ENCODE measurements at places on chromosomes 4 and X.

- no peak for DNase-seq
Observed at GRCh38 chrX:115350711-115351381, 61.3 kb downstream of the LUZP4 start.

- DNase-seq, result no peak
Observed at GRCh38 chr4:69877453-69877852, 17.5 kb upstream of the SULT1E1 start.

DNA sequence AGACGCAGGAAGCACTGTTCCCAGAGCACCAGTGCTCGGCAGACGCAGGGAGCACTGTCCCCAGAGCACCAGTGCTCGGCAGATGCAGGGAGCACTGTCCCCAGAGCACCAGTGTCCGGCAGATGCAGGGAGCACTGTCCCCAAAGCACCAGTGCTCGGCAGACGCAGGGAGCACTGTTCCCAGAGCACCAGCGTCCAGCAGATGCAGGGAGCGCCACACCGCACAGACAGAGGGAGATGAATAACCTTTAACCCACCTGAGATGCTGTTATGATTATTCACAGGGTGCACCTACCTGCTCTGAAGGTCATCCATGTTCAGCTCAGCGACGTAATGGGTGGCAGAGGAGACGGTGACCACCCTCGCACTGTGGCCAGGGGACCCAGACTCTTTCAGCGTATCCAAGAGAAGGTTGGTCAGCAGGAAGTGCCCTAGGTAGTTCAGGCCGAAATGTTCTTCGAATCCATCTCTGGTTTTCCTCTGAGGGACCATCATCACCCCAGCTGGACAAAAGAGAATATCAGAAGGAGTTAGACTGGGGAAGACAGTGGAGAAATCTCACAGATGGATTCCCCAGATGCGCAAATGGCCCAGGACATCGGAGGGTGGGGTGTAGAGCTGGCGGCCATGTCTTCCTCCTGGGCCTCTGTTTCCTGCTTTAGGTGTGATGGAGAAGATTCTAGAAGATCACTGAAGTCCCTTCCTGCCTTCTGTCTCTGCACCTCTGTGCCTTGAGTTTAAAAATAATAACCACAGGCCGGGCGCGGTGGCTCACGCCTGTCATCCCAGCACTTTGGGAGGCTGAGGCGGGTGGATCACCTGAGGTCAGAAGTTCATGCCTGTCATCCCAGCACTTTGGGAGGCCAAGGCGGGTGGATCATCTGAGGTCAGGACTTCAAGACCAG lies 234.1 kb downstream of the DHRSX start:
- no peak for DNase-seq

GRCh38 chrX:65035446-65035770 lies 59.2 kb upstream of the ZC4H2 start:
- no peak for DNase-seq

- DNase-seq, result peak; percentile 5
Observed at GRCh38 chrX:153307276-153308178, 14.0 kb downstream of the PNMA6F start.

GRCh38 chr4:65773636-65774035 lies 103.3 kb upstream of the EPHA5 start:
- DNase-seq, result no peak

GRCh38 chr4:120916937-120917336 lies 5.6 kb downstream of the PRDM5 start:
- DNase-seq, result no peak

DNA sequence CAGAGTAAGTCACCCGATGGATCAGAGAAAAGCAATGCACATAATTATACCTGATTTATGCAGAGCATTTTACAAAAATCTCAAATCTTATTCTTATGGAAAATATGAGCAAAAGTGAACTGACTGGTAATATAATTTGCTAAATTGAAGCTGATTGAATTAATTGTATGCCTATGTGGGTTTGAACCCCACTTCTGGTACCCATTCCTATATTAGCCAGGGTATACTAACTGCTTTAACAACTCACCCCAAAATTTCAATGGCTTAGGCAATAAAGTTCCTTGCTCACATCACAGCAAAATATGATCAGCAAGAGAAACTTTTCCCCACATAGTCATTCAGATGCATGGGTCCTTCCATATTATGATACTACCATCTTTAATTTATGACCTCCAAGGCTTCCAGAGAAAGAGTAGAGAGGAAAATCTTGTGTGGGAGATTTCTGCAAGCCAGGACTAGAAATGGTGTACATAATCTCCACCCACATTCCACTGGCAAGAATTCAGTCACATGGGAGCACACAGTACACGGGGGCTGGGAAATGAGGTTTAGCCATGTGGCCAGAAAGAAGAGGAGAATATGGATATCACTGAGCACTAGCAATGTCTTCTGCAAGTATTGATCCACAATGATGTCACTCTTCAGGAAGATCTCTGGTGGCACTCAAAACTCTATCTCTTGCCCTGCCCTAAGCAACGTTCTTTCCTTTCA lies 640.7 kb downstream of the BCOR start:
- DNase-seq, result no peak

- DNase-seq, result no peak
Observed at GRCh38 chrX:44265559-44265958, 77.9 kb downstream of the EFHC2 start.

DNA sequence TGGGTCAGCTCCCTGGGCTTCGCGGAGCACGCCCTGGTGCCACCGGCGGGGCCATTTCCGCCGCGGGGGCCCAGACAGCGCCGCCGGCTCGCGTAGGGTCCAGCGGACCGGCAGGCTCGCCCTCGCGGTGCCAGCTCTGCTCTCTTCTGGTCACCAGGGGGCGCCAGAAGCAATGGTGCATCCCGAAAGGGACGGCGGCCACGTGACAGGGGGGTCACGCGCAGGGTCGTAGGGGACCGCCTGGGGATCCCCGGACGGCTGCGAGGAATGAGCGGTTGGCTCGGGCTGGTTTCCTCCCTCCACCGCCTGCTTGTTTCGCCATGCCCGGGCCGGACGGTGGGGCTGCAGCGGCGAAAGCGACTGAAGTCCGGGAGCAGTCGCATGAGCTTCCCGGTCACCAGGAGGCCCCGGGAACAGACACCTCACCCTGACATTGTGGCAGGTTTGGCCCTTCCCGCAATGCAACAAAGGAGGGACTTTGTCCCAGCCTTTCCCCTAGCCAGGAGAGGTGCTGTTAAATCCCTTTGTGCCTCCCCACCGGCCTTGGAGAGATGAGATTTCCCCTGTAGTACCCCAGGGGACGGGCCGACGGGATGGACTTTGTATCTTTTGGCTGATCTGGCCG lies 15.8 kb downstream of the ZCCHC12 start:
- peak; percentile 25 for DNase-seq

- no peak for DNase-seq
Observed at GRCh38 chr4:4670869-4671268, 129.0 kb upstream of the STX18 start.

GRCh38 chrX:53456254-53456653 lies 22.1 kb upstream of the HSD17B10 start:
- no peak for DNase-seq

DNA sequence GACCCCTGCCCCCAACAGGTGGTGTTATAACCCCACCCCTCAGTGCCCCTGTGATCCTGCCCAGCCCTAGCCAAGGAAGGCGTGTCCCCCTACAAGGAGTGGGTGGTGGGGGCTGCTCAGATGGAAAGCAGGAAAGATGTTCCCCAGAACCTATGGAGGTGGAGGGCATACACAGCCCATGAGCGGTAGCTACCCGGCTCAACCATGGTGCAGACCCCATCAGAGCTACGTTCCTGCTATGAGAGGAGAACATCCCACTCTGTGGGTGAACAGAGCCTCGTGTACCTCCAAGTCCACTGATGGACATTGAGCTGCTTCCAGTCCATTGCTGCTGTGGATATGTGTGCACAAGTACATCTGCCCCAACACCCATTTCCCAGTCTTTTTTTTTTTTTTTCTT lies 71.1 kb downstream of the SHOX start:
- no peak for DNase-seq

- no peak for DNase-seq
Observed at GRCh38 chr4:87785731-87786509, 13.4 kb upstream of the IBSP start.

GRCh38 chr4:2799971-2800690 lies 7.2 kb downstream of the SH3BP2 start:
- DNase-seq, result no peak

DNA sequence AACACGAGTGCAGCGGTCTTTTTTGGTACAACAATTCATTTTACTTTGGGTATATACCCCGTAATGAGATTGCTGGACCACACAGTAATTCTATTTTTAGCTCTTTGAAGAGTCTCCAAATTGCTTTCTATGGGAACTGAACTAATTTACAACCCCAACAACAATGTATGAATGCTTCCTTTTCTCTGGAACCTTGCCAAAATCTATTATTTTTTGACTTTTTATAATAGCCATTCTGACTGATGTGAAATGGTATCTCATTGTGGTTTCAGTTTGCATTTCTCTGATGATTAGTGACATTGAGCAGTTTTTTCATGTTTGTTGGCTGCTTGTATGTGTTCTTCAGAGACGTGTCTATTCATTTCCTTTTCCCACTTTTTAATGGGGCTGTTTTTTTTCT lies 240.8 kb downstream of the STK32B start:
- no peak for DNase-seq

DNA sequence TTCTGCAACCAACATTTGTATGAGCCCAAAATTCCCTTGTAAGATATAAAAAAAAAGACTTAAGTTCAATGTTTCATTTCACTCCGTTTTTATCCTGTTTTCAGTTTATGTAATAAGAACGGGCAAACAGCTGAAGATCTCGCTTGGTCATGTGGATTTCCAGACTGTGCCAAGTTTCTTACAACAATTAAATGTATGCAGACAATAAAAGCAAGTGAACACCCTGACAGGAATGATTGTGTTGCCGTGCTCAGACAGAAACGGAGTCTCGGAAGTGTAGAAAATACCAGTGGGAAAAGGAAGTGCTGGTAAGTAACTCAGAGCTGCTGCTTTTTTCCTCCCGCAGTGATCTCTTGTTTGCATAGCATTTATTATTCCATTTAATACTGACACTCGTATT lies 2.8 kb downstream of the ANKRD37 start:
- DNase-seq, result no peak

DNA sequence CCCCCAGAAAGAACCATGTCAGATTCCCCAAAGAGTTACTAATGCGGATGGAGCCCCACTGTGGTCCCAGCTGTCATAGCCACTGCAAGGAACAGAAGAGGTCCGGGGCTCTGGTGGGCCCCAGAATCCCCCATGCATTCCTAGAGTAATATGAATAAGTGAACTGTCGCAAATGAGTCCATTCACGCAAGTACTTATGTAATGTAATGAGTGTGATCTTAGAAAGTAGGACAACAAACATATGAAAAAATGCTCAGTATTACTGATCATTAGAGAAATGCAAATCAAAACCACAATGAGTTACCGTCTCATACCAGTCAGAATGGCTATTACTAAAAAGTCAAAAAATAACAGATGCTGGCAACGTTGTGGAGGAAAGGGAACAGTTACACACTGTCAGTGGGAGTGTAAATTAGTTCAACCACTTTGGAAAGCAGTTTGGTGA lies 141.5 kb upstream of the RBPJ start:
- no peak for DNase-seq

DNA sequence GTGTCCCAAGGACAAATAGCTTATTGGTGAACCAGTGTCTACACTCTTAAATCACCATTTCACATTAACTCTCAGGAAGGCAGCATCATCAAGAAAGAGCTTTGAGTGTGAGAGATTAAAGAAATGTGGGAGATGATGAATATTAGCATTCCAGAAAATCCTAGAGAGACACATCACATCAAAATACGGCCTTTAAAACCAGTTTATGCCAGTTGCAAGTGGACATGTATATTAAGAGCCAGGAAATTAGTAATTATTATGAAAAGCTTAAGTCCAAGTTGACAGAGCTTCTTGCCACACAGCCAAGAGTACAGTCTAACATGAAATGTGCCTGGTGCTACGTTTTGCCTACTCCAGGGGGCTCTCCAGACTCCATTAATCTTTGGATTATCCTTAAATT lies 503.0 kb upstream of the BOD1L1 start:
- DNase-seq, result no peak

DNA sequence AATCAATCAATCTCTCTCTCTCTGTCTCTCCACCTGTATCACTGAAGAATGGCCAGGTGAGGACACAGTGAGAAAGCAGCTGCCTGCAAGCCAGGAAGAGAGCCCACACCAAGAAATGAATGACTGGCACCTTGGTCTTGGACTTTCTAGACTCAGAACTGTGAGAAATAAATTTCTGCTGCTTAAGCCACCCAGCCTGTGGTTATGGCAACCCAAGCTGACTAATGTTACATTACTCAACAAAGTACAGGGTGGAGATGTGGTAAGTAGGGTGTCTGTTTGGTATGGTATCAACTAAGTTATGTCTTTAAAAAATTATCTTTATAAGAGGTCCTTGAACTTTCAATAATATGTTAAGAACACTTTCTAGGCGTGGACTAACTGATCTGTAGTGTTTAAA lies 159.3 kb downstream of the EPHA5 start:
- peak; percentile 69 for DNase-seq

DNA sequence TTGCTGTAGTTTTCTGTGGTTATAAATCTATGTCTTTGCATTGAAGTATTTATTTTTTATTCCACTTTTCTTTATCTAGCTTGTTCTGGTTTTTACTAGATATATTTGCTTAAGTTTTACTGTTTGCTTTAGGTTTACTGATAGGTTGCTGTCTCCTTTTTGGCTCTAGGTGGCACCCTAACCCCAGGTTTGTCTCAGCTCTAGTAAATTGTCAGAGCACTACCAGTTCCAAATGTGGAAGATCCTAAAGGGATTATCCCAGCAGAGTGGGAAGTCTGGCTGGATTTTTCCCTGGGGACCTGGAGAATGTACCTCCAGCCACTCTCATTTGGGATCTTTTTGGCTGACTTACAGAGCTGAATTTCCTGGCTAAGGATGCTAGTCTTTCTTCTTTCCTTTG lies 106.1 kb downstream of the PBDC1 start:
- DNase-seq, result peak; percentile 22

DNA sequence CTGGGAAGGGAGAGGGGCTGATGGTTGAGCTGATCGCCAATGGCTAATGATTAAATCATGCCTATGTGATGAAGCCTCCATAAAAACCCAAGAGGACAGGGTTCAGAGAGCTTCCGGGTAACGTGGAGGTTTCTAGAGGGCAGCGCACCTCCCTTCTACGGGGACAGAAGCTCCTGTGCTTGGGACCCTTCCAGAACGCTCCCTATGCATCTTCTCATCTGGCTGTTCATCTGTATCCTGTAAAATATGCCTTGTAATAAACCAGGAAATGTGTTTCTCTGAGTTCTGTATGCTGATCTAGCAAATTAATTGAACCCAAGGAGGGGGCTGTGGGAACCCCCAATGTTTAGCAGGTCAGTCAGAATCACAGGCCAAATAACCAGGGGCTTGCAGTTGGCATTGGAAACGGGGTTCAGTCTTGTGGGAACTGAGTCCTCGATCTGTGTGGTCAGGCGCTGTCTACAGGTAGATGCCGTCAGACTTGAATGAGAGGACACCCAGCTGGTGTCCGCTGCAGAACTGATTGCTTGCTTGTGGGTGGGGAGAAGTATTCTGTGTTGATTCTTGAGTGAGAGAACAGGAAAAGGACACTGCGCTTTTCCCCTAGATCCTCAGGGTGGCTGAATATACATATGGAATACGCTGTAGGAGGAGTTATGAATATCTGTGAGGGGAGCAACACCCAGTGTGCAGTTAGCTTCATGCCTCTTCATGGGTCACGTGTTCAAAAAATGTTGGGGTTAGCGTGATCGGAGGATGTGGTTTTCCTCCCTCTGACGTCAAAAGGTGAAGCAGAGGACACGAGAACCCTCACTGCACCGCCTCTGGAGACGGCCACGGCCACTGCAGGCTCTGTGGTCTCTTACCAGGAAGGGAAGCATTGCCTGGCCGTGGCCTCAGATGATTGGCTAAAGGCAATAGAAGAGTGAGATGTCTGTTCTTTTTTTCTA lies 29.2 kb downstream of the HTT-AS start:
- peak; percentile 78 for DNase-seq

- DNase-seq, result peak; percentile 22
Observed at GRCh38 chr4:38237139-38237538, 276.9 kb downstream of the PTTG2 start.

All from stromal cell of bone marrow (primary cell).